ENCODE measurements at places on chromosomes 16 and 17.

- no peak for DNase-seq
These were observed 64.5 kb downstream of the SRCIN1 start for GRCh38 chr17:38541281-38541680.

GRCh38 chr17:949623-950303 is 29.8 kb downstream of the NXN start:
- DNase-seq = no peak

GRCh38 chr17:63647936-63648335 is 25.7 kb downstream of the MAP3K3 start:
- no peak for DNase-seq

DNA sequence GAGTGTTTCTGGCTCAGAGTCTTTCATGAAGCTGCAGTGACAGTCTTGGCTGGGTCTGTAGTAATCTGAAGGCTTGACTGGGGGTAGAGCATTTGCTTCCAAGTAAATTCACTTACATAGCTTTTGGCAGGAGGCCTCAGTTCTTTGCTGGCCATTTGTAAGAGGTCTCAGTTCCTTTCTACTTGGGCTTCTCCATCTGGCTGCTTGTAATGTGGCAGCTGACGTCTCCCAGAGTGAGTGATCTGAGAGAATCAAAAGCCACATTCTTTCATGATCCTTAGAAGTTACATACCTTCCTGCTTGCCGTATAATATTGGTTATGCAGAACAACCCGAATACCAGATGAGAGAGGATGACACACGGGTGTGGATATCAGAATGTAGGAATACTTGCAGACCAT is 39.8 kb downstream of the NF1 start:
- DNase-seq = no peak

- no peak for DNase-seq
These were observed 64.2 kb downstream of the GNA13 start for GRCh38 chr17:64992325-64992802.

DNA sequence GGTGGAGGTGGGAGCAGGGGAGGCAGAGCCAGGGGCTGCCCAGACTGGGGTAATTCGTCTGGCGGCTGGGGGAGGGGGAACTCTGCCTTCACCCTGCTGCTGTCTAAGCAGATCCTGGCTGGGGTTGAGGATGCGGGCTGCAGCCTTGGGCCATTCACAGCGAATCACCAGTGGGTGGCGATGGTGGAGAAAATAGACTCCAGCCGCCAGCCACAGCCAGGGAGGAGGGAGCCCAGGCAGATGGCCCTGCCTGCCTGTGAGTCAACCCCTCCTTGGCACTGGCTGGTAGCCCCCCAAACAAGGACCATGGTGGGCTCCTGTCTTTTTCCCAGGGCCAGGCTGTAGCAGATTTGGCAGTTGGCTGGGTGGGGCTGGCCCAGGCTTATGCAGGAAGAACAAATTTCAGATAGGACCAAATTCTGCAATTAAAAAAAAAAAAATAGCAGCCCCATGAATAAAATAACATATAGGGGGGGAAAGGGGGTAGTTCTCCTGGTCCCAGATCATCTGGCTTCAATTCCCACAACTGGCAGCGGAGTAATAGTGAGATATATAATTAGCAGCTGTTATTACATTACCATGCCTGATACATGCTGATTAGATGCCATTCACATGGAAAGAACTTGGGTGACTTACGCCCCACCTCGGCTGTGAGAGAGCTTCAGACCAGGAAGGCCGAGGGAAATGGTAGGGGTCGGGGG is 41.5 kb upstream of the CDH5 start:
- no peak for DNase-seq

DNA sequence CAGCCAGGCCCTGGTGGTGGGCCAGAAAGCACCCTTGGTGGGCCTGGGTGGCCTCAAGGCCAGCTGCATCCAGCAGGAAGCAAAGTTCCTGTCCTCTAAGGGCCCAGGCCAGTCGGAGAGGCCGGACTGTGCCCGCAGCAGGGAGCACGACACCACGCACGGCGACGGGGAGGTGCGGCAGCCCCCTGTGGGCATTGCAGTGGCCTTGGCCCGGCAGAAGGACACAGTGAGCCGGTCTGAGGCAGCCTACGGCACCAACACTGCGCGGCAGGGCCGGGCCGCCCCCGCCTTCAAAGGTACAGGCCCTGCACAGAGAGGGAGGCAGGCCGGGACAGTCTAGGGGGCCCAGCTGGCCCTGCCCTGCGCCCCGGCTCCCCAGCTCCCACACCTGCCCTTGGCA is 48.0 kb downstream of the BAHCC1 start:
- DNase-seq = no peak

DNA sequence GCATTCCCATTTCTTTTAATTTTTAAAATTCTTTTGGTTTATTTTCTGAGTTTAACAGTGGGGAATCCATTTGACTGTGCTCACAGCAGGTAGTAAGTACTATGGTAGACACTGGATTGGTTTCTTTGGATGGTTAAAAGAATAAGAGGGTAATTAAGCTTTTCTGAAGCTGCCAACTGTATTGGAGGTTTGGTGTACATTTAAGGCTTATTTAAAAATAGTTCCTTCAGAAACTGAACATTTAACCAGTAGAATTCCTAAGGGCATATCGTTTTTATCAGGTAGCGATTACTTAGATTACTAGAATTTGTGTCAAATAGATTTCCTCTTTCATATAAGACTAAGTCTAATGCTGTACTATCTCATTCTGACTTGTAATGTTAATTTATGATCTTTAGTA is 162.4 kb downstream of the PPM1E start:
- no peak for DNase-seq

DNA sequence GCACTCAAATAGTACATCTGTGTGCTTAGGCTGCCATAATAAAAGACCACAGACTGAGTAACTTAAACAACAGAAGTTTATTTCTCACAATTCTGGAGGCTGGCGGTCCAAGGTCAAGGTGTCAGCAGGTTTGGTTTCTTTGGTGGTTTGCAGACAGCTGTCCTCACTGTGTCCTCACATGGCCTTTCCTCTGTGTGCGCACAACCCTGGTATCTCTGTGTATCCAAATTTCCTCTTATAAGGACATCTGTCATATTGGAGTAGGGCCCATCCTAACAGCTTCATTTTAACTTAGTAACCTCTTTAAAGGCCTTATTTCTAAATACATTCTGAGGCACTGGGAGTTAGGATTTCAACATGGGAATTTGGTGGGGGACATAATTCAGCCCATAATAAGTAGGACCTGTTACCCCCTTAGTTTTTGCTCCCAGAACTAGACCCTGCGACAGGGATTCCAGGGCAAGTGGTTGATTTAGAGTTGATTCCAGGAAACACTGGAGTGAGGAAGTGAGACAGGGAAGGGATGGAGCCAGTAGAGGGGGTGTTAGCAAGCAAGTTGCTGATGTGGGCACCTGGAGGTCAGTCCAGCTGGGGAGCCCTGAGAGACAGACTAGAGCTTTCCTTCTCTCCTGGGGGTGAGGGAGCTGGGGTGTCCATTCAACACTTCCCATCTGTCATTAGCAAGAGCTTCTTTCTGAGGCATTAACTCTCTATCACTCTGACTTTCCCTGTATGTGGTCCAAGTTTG is 10.9 kb upstream of the ALKBH5 start:
- no peak for DNase-seq

DNA sequence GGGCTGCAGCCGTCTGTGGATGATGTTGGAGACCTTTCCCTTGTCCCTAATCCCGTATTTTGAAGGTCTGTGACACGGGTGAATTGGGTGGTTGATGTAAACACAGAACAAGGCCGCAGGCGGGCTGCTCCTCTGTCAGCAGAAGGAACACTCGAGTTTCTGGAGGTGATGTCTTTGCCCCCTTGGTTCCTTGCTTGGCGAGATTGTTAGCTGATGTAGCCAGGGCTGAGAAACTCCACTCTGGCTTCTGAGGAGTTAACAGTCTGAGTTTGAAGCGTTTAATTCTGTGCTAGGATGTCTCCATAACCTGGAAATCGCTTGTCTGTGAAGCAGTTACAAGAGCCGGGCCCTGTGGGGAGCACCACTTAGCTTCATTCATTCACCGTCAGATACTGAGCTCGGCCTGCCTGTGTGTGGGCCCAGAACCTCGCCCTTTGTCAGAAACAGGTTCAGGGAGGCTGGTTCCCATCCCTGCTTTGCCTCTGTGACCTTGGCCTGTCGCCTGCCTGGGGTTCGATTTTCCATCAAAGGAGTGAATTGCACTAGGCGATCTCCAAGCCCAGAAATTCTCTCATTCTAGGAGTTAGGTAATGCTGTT is 1.3 kb downstream of the MAPK8IP3 start:
- no peak for DNase-seq

GRCh38 chr16:69833357-69834282 is 71.5 kb downstream of the WWP2 start:
- DNase-seq = no peak
